GM23248 (cell line): ENCODE measurements at places on chromosomes 3 and 15.

- DNase-seq, result no peak
These were observed 275.9 kb upstream of the ARHGEF26 start for GRCh38 chr3:153845311-153845710.

GRCh38 chr3:45936261-45936660 lies 7.0 kb upstream of the CXCR6 start:
- no peak for DNase-seq

DNA sequence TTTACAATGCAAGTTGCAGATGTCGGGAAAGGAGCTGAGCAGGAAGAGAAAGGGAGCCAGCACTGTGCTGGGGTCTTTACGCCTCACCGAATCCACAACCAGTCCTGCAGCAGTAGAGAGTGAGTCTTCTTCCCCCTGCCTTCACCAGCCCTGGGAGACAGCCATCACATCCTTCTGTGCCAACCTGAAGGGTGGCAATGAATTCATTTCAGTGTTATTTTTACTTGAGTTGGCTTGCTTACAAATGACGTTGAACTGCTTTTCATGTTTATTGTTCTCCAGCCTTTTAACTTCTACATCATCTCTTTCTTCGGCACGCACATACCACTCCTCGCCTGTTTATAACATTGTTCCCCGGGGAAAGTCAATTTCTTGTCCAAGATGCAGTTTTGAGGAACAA lies 77.1 kb downstream of the TRIM42 start:
- DNase-seq, result no peak

DNA sequence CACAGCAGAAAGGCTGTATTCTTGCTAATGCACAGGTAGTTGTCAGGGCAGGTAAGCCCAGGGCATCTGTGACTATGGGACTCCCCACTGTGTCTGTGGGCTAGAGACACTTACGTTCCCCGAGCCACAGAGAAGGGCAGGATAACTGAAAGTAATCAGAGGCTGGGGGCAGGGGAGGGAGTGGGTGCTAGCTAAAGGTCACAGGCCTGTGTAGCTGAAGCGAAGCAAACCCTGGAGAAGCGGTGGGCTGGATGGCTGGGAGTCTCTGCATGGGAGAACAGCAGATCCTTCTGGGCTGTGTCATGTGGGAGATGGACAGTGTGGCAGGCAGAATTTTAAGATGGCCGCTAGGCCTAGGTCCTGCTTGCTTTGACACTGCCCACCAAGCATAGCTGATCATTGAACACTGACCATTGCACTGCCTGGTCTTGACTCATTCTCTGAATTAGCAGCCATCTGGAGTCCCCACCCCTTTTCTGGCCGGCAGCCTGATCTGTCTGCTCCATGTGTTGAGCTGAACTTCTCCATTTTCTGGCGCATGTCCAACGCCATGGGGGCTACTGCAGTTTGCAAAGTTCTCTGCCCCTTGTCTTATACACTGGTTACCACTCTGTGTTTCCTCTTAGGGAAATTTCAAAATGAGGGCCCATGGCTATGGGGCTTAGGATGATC lies 110.0 kb downstream of the DGKG start:
- no peak for DNase-seq

DNA sequence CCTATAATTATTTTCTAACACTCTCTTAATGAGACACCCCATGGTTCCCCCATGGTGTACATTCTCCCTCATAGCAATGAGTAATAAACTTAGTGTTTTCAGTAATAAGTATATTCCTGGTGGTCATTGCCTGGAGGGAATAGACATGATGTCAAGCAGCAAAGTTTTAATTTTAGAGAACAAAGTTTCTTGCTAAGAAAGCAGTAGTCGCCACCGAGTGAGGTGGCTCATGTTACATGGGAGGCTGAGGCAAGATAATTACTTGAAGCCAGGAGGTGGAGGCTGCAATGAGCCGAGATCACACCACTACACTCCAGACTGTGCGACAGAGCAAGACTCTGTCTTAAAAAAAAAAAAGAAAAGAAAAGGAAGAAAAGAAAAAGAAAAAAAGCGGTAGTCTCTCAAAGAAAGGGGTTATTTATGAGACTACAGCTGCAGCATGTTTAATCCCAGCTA lies 2.4 kb upstream of the ELP6 start:
- DNase-seq, result no peak

- DNase-seq, result no peak
These were observed 65.8 kb upstream of the LEKR1 start for GRCh38 chr3:156760333-156760732.

DNA sequence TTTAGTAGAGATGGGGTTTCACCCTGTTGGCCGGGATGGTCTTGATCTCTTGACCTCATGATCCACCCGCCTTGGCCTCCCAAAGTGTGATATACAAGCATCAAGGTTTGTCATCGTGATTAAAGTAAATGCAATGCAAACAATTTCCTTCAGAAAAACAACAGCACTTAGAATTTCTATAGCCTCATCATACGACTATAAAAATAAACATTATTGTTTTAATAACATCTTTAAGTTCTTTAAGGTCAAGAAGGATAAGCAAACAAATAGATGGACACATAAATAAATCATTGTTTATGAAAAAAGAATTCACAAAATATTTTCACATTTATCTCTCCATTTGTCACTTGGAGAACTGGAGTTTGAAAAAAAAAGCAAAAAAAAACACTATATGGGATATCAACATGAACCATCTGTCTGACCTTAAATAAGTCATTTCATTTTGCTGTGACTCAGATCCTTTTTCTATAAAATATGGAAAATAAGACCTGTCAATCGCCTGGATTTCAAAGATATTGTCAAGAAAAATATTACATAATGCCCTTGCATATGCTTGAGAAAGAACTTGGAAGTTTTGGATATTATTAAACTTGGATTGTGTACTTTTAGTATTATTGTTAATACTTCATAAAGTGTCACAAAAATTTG lies 642.0 kb upstream of the KCNMB2 start:
- no peak for DNase-seq

GRCh38 chr3:127886231-127886955 lies 28.6 kb upstream of the KBTBD12 start:
- DNase-seq, result no peak

DNA sequence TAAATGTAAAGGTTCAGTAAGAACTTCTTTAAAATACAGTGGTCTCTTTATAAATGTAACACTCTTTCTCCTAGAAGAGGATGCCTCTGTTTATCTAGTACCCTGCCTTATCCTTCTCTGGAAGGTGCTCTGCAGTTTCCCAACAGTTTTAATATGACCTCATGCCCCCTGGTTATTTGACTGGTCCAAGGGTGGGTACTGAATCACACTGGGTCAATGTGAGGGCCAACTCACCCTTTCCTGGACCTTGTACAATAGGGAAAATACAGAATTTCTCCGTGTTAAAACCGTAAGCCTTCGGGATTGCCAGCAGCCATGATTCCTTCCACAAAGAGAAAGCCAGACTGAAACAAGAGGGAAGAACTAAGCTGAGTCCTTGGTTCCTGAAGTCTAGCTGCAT lies 9.2 kb downstream of the DCBLD2 start:
- DNase-seq, result peak; percentile 23

DNA sequence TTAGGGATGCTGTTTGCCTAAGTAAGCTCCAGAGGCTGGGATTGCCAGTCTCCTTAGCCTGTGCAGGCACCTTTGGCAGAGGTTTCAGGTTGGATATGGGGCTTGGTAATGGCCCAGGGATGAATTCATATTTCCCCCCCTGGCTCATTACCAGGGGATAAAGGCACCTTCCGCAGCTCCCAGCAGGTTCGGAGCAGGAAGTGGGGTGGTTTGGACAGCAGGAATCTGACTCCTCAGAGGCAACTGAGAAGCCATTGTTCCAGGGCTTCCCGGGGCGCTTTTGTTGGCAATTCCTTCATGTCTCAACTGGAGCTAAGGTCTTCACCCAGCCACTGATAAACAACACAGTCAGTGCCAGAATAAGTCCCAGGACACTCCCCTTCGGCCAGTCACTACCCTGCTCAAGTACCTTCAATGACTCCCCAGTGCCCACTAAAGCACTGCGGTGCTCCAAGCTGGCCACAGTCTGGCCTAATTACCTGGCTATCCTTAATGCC lies 85.3 kb upstream of the SLC6A6 start:
- no peak for DNase-seq

DNA sequence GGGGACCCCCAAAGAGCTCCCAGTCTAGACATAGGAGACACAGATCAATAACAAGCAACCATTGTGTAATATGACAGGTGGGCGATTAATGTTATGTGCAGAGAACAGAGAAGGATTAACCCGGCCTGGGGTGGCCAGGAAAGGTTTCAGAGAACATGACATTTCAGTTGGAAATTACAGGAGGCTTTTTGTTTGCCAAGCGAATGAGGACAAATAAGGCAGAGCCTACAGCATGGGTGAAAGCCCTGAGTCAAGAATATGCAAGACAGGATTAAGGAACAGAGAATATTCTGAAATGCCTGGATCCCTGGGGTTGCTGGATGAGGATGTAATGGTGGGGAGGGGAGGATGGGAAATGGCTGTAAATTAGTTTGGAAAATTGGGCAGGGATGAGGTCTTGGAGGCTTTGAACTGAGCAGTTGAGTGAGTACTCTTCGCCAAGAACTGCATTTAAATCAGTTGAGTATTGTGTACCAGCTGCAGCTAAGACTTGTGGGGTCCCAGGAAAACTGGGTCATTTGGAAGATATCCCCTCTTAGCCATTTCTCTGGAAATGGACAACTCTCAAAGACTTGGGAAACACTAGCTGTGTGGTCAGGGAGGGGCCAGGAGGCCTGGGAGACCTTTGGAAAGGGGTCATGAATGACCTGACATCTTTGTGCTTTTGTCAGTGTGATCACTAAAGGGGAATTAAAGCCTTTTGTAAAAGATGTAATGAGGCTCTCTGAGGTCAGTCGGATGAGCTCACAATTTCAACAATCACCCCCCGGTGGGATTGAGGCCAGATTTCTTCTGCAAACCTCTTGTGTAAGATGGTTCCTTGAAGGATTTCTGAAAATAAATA lies 198.6 kb upstream of the NR2E3 start:
- DNase-seq, result no peak

DNA sequence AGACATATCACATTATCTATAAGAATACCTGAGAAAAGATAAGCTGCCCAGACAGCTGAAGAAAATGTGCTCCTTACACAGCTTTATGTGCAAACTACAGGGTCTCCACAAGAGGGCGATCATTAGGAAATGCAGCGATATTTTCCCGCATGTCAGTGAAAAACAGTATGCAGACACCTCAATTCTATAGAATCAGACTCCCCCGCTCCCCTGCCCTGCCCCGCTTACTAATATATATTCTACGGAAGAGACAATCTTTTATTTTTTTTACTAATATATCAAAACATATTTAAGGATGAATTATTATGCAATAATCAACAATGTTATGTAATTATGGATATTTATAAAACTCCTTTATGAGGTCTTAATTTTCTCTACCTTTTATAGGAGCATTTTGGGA lies 681.3 kb downstream of the ROBO1 start:
- peak; percentile 68 for DNase-seq

DNA sequence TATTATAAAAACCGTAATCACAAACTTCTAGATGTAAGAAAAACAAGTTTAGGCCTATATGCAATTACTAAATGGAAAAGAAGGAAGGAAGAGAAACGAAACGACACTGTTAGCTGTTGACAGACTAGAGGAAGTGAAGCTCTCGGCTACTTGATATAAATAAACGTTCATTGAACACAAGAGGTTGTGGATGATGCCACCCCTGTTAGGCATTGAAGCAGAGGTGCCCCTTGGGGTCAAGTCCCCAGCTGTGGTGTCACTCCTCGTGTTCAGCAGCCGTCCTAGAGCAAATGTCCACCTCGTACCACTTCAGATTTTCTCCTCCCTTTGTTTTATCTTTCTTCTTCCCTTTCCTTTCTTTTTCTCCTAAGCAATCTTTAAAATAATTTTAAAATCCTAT lies 146.5 kb upstream of the UBE2E1 start:
- no peak for DNase-seq

- DNase-seq, result no peak
These were observed 64.9 kb upstream of the LIMD1 start for GRCh38 chr3:45529697-45530096.

GRCh38 chr15:65264863-65265430 lies 21.7 kb downstream of the PARP16 start:
- DNase-seq, result no peak

DNA sequence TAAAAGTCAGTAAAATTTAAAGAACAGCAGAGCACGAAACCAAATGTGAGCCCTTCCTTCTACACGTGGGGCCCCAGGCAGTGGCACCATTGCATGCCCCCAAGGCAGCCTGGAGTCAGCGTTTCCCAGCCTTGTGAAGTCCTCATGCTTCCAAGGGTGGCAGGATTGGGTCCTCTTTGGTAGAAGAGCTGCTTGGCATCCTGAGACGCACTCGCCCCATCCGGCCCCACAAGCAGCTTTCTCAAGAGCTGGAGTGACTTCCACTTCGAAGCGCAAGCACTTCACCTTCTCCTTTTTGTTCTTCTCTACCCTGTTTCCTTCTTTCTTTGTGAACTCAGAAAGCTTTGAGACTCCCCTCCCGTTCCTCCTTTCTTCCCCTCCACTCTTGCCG lies 34.7 kb downstream of the ZNF710 start:
- DNase-seq, result no peak

DNA sequence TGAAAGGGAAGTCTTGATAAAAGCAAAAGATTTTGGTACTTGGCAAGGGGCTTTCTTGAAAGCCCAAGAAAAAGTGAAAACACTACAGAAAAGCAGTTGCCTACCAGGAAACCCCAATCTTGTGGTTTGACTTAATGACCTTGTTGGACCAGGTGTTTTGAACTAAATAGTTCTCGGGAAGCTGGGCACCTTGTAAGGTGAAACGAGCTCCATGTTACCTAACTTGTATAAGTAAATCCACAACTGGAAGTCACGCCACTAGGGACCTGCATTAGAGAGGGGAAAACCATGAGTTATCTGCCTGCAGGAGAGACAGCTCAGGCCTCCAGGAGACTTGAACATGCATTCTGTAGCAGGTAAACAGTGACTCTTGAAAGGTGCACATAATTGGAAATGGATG lies 88.2 kb downstream of the GMPS start:
- no peak for DNase-seq

DNA sequence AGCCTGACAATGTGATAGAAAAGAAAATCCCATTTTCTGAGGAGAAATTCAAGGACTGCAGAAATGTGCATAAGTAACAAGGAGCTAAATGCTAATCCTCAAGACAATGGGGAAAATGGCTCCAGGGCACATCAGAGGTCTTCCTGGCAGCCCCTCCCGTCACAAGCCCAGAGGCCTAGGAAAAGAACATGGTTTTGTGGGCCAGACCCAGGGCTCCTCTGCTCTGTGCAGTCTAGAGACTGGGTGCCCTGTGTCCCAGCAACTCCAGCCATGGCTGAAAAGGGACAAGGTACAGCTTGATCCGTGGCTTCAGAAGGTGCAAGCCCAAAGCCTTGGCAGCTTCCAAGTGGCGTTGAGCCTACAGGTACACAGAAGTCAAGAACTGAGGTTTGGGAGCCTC lies 176.8 kb upstream of the SUCLG2 start:
- no peak for DNase-seq

GRCh38 chr3:127735767-127736693 lies 63.3 kb downstream of the ABTB1 start:
- peak; percentile 92 for DNase-seq
